ENCODE measurements at places on chromosomes 4 and X.

DNA sequence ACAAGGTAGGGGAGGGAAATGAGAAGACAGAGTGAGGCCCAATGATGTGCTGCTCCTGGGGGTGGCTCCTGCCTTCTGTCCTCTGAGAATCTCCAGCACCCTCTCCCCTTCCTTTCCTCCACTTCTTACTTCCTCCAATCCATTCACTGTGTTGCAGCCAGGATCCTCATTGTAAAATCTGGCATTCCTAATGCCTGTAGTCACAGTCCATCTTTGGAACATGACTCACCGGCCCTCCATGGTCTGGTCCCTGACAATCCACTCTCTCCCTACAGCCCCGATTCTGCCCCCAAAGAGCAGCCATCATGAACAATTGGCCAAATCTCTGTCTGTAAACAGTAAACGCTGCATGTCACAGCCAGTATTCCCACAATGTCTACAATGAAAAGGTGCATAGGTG is 72.9 kb downstream of the CLNK start:
- no peak for DNase-seq

DNA sequence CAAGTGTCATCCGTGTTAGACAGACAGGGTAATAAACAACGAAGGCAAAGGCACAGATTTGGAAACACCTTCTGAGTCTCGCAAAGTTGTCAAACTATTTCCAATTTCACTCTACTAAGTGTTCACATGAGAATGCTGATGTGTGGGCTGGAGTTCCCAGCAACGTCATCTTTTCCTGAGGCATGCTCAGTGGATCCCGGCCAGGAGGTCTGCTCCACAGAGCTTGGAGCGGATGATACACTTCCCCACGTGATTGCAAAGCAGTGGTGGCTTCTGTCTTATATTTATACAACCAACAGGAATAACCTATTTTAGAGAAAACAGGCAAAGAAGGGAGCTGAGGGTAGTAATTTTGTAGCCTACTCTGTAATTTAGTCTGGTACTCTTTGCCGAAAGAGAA is 40.1 kb upstream of the PDK3 start:
- DNase-seq: no peak

GRCh38 chrX:147875866-147876596 is 35.7 kb upstream of the FMR1 start:
- no peak for DNase-seq

GRCh38 chr4:84734037-84734436 is 151.1 kb downstream of the CDS1 start:
- DNase-seq: no peak

- no peak for DNase-seq
These were observed 377.6 kb upstream of the GATB start for GRCh38 chr4:152138451-152138850.

GRCh38 chr4:38667085-38667893 is 3.3 kb downstream of the KLF3 start:
- peak; percentile 27 for DNase-seq

- DNase-seq: peak; percentile 12
These were observed 151.8 kb downstream of the SLC7A11 start for GRCh38 chr4:138090150-138090917.

- DNase-seq: no peak
These were observed 186.8 kb downstream of the TMA16 start for GRCh38 chr4:163681208-163681821.

GRCh38 chr4:32226204-32226603 is 1506.0 kb downstream of the PCDH7 start:
- DNase-seq: no peak

DNA sequence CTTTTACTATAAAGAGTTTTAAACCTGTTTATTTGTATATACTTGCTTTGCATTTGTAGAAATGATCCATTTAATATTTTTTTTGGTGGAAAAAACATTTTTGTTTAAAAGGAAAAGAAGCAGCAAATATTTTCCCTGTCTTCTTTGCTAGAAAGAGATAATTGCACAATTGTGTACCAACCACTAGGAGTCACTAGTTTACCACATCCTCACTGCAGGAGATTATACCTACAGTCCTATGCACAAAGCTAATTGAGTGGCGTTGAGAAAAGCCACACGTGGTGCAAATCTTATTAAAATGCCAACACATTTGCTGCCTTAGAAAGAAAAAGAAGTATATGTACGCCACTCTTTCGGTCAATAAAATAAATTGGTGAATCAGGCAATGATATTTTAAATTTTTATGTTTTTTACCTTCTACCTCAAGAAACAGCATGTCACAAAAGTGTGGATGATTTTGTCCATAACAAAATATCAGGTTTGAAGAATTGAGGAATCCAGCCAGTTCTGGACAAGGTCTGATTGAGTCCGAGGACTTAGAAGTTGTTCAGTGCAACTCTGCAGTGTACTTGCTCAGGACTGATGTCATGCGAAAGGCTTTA is 102.9 kb downstream of the GRXCR1 start:
- DNase-seq: no peak
